Dorsolateral prefrontal cortex (tissue), 122 donors: ENCODE measurements at places on chromosomes 2 and 18.

GRCh38 chr2:8648441-8649213 is 33.2 kb upstream of the ID2 start:
- DNase-seq: no peak

GRCh38 chr2:152420936-152421335 is 86.0 kb downstream of the FMNL2 start:
- DNase-seq: no peak

- no peak for DNase-seq
These were observed 251.0 kb upstream of the CHAC2 start for GRCh38 chr2:53516650-53517049.

- no peak for DNase-seq
These were observed 7.1 kb downstream of the MYCN start for GRCh38 chr2:15947431-15947830.

GRCh38 chr2:195695002-195695631 is 38.1 kb downstream of the SLC39A10 start:
- no peak for DNase-seq

DNA sequence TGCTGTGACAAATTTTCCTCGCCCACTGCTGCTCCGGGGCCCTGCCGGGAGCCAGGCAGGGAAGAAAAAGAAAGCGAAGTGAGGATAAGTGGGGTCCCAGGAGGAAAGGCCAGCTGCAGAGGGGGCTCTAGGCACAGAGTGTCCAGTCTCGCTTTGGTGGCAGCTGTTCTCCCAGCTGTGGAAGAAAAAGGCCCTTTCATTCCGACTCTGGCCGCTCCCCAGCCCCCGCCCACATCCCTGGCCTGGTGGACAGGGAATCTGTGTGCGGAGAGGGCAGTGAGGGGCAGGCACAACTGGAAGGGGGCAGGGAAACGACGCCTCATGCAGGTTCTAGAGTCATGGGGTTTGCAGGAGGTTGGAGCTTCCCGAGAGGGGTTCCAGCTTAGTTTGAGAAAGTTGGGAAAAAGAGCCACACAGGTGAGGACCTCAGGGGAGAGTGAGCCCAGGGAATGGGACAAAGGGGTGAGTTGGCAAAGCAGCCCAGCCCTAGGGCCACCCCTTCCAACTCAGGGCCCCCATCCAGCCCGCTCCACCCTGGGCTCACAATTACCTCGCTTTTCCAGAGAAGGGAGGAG is 1.8 kb downstream of the RTKN start:
- DNase-seq: peak; percentile 91

GRCh38 chr2:60556175-60556574 is 2.7 kb upstream of the BCL11A start:
- DNase-seq: no peak

DNA sequence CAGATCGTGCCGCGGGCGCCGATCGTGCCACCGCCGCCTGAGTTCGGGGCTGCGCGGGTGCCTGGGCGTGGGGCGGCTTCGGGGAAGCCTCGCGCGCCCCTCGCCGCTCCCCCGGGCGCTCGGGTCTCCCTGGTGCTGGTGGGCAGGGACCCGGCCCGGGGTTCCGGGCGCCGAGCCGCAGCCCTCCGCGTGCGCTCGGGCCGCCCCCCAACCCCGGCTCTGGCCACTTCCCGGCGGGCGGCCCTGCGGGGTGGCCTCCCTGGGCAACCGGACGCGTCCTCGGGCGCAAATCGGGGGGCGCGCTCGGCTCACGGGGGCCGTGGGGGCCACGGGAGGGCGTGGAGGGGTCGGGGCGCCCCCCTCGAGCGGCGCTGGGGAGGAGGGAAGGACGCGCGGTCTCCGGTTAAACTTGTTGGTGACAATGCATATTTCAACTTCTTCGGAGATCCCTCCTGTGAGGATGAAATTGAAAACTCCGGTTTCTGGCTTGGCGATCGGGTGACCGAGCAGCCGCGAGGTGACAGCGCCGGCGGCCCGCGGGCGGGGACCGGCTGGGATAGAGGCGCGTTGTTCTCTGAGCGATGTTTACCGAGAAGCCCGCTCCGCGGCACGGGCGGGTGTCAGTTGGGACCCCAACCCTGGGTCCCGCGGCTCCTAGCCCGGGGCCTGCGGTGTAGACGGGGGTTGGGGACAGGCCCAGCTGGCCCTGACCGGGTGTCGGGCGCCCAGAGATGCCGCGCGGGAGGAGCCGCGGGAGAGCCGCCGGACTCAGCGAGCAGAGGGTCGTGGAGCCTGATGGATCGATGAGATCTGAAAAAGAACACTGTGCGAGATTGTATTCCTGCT is 676 bp downstream of the SH3BP4 start:
- DNase-seq: no peak

DNA sequence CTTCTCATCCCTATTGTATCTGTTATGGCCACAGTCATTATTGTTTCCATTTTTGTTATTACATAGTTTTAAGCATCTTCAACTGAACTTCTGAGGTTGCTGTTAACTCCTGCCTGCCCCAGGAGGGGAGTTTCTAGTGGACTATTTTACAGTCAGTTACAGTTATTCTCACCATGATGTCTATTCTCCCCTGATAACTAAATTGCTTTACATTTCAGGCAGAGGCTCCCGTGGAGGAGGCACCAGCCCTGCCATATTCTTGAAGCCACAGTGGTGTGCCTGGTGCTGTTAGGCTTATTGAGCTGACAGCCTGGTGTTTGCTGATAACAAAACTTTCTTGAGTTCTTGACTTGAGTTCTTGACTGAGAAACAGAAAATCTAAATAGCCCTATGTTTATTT is 256.4 kb downstream of the TFCP2L1 start:
- DNase-seq: no peak

DNA sequence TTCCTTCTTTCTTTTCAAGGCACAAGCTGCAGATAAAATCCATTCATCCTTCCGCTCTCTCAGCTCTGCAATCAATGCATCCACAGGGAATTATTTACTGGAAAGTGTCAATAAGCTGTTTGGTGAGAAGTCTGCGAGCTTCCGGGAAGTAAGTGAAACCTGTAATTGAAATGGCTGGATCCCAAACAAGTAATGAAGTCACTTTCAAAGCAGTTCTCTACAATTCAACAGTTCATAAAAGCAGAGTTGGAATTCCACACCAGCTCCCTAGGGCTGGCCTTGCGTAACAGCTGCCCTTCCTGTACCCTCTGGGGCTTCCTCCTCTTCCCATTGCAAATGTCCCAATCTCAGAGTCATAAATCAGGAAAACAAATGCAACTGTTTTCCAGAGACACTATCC is 9.6 kb downstream of the SERPINB2 start:
- no peak for DNase-seq

DNA sequence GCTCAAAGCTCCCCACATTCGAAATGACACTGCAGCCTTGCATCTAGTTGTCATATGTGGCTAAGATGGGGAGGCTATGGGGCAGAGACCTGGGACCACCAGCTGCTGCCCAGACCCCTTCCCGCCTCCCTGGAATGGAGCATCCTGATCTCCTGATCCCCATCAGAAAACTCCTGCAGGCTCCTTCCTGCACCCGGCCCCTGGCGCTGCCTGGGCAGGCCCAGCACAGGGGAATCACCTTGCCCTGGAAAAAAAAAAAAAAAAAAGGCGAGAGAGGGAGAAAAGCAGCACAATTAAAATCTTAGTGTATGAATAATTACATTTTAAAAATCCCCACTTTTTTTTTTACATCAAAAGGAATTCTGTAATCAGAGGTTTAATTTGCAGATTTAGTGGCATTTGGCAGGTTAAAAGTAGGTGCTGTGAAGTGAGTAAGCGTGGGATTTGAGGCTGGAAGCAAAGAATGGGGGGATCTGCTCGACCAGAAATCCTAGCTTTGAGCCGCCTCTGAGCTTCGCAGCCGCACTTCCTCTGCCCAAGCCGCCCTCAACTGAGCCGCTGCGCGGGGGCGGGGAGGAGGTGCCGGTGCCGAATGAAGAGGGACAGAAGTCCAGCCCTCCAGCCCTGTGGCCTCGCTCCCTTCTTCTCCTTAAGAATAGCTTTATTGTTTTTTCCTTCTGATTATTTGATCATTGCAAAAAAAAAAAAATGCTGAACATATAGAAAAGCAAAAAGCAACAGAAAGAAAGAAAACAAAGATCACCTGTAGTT is 30.0 kb downstream of the THNSL2 start:
- no peak for DNase-seq

- DNase-seq: no peak
These were observed 68.4 kb downstream of the COL5A2 start for GRCh38 chr2:189111063-189111715.

GRCh38 chr2:47067788-47068407 is 87.2 kb downstream of the STPG4 start:
- no peak for DNase-seq

- no peak for DNase-seq
These were observed 114.0 kb upstream of the RND3 start for GRCh38 chr2:150601280-150602038.

GRCh38 chr2:237205561-237205971 is 119.9 kb downstream of the COPS8 start:
- DNase-seq: no peak

DNA sequence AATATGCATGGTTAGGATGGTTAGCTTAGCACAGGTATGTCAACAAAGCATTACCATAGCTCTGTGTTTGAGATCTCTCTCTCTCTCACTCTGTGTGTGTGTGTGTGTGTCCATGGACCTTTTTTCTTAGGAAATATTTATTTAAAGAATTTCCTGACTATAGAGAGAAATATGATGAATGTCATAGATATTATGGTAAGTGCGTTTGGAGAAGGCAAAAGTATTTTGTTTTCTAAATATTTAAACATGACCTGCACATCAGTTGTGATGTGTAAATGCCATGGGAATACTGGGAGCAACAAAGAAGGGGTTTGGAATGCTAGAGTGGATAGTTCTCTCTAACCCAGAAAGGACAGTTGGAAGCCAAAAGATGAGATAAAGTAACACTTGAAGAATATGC is 3.9 kb upstream of the TMEM178A start:
- no peak for DNase-seq

- no peak for DNase-seq
These were observed 133.5 kb downstream of the ASXL3 start for GRCh38 chr18:33711514-33711913.

DNA sequence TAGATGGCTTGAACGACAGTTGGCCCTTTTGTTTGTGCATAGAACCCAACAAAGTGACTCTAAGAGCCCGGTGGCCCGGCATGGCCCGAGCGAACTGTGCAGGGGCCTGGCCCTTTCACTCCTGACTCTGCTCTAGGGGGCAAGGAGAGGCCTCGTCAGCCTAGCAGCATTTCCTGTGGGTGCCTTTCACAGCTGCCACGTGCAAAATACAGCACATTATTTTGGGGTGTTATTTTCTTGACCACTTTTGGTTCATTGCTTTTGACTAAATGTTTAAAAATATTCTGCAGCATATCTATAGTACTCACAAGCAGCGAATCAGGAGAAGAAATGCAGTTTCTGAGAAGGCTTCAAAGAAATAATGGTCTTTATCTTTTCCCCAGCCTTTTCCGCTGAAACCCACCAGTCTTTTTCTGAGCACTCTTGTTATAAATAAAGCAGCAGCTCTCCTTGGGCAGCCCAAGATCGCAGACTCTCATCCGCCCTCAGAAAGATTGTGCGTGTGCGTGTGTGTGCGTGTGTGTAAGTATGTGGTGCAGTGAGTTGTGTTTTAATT is 31.3 kb downstream of the DGKD start:
- DNase-seq: no peak

GRCh38 chr2:137228566-137228965 is 463.2 kb downstream of the THSD7B start:
- no peak for DNase-seq

- no peak for DNase-seq
These were observed 29.0 kb downstream of the LINC00305 start for GRCh38 chr18:64119916-64120315.

- DNase-seq: no peak
These were observed 1.3 kb downstream of the SP9 start for GRCh38 chr2:174335988-174336500.

GRCh38 chr2:129376426-129377077 is 602.9 kb upstream of the RAB6C start:
- DNase-seq: no peak

DNA sequence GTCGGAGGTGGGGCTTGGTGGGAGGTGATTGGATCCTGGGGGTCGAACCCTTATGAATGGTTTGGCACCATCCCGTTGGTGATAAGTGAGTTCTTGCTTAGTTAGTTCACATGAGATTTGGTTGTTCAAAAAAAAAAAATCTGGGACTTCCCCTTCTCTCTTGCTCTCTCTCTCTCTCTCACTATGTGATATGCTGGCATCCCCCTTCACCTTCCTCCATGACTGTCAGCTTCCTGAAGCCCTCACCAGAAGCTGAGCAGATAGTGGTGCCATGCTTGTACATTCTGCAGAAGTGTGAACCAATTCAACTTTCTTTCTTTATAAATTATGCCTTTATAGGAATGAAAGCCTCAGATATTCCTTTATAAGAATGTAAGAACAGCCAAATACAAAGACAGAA is 269.7 kb upstream of the APCDD1 start:
- DNase-seq: no peak

GRCh38 chr18:65523461-65523860 is 227.4 kb upstream of the CDH7 start:
- no peak for DNase-seq

DNA sequence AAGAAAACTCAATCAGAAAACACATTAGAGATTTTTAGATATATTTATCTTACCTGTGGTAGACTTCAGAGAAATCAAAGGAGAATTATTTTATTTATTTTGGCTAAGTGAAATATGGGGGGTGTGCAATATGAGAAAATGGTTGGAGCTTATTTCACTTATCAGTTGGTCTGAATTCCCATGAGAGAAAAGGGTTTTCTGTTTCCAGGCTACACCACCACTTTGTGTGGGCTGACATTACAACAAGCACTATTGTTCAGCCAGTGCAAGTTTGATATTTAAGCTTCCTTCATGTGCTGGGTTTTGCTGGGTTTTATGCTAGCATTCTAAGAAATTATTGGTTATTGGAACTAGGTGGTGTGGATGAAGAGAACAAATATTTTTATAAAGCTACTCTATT is 33.5 kb downstream of the RMND5A start:
- no peak for DNase-seq

GRCh38 chr2:63681896-63682295 is 93.1 kb downstream of the MDH1 start:
- no peak for DNase-seq

GRCh38 chr18:50453014-50453680 is 78.3 kb downstream of the SKA1 start:
- DNase-seq: no peak

DNA sequence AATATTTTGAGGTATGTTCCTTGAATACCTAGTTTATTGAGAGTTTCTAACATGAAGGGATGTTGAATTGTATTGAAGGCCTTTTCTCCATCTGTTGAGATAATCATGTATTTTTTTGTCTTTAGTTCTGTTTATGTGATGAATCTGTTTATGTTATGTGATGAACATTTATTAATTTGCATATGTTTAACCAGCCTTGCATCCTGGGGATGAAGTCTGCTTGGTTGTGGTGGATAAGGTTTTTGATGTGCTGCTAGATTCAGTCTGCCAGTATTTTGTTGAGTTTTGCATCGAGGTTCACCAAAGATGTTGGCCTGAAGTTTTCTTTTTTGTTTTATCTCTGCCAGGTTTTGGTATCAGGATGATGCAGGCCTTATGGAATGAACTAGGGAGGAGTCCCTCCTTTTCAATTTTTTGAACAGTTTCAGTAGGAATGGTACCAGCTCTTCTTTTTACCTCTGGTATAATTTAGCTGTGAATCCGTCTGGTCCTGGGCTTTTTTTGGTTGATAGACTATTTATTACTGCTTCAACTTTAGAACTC is 71.9 kb downstream of the EPC2 start:
- no peak for DNase-seq
